Sigmoid colon (tissue), 7 donors: ENCODE measurements at places on chromosomes 4 and X. TPM values are rescaled to one million over a fixed set of nuclear protein-coding genes. Genes with fewer than 3 reads are reported as not detected.

DNA sequence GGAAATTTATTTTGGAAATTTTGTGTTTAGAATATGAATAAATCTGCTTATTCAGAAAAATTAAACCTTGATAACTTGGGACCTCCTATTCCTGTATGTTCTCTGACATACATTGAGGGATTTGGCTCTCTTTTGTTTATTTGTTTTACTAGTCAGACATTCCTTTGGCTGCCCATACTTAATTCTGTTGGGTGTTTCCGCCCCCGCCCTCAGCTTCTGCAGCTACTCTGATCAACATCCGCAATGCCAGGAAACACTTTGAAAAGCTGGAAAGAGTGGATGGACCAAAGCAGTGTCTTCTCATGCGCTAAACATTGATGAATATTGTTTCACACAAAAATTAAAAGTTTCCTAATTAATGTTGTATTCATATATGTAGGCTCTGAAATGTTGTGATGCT, 40.5 kb downstream of the RRAGB start:
- H3K4me1 ChIP-seq = no peaks in the 10 kb centered on the region
- H3K4me3 ChIP-seq = no peak overlapping the region
- DNase-seq = no peak

The SSX3 gene
- total RNA-seq = not detected

GRCh38 chr4:145644699-145645098, 25.5 kb downstream of the MMAA start:
- H3K4me3 ChIP-seq = no peak overlapping the region
- H3K4me1 ChIP-seq = no peaks in the 10 kb centered on the region
- DNase-seq = no peak
- H3K27me3 ChIP-seq = no peaks in the 10 kb centered on the region

DNA sequence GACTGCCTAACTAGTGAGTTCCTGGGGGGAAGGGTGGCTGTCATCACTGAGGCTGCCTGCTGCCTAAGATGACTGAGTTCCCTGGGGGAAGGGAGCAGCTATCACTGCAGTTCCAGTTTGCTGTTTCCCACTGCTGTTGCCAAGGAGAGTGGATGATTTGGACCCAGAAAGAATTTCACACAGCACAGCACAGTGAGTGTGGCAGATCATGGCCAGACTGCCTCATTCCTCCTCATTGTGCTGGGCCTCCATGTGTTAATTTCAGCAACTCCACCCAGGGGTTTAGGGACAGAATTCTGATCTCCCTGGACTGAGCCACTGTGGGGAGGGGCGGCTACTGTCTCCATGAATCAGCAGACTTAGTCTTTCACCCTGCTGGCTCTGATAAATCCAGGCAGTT, 125.0 kb downstream of the TEX13C start:
- DNase-seq = no peak
- H3K4me1 ChIP-seq = no peaks in the 10 kb centered on the region
- H3K27ac ChIP-seq = no peak overlapping the region
- H3K27me3 ChIP-seq = no peaks in the 10 kb centered on the region
- no peak overlapping the region for H3K4me3 ChIP-seq
- no peaks in the 10 kb centered on the region for H3K36me3 ChIP-seq

- H3K36me3 ChIP-seq = no peaks in the 10 kb centered on the region
- H3K4me3 ChIP-seq = no peak overlapping the region
- no peaks in the 10 kb centered on the region for H3K27me3 ChIP-seq
- H3K27ac ChIP-seq = no peak overlapping the region
Measured at GRCh38 chr4:10521424-10521823, 64.2 kb upstream of the ZNF518B start.

DNA sequence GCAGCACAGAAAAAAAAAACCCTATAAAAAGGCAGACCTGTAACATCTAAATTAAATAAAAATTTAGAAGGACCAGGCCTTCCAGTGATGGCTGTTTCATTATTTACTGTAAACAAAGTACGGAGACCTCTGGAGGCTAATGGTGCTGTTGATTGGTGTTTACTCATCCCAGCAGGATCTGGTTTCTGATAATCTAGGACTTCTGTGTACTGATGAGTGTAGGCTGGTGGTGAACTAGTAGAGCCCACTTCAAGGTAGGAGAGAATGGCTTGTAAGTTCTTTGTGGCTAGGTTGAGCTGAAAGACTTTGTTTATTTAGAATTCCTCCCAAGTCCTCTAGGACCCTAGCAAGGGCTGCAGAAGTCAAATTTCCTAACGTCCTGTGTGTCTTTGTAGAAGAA, 398.1 kb upstream of the PITX2 start:
- H3K36me3 ChIP-seq = no peaks in the 10 kb centered on the region
- H3K4me1 ChIP-seq = no peaks in the 10 kb centered on the region
- H3K27ac ChIP-seq = no peak overlapping the region
- no peaks in the 10 kb centered on the region for H3K27me3 ChIP-seq
- no peak overlapping the region for H3K4me3 ChIP-seq

The MXRA5 gene
- 5.9 TPM for total RNA-seq
